Stimulated activated CD8-positive, alpha-beta memory T cell treated with anti-CD3 and anti-CD28 coated beads, Interleukin-7, amount 100 ng/mL, for 24 hours (primary cell): ENCODE measurements at places on chromosomes 3 and 15.

GRCh38 chr3:142888481-142889211 lies at the start of gene PCOLCE2:
Gene PCOLCE2, minus strand, starts transcription at chr3:142889083. Its CDS starts 187 bp downstream, at chr3:142888896.
- DNase-seq = no peak

GRCh38 chr3:177058648-177059047 lies 138.6 kb downstream of the TBL1XR1 start:
- DNase-seq = no peak

GRCh38 chr3:155619118-155619915 lies 125.6 kb downstream of the PLCH1 start:
- DNase-seq = no peak

DNA sequence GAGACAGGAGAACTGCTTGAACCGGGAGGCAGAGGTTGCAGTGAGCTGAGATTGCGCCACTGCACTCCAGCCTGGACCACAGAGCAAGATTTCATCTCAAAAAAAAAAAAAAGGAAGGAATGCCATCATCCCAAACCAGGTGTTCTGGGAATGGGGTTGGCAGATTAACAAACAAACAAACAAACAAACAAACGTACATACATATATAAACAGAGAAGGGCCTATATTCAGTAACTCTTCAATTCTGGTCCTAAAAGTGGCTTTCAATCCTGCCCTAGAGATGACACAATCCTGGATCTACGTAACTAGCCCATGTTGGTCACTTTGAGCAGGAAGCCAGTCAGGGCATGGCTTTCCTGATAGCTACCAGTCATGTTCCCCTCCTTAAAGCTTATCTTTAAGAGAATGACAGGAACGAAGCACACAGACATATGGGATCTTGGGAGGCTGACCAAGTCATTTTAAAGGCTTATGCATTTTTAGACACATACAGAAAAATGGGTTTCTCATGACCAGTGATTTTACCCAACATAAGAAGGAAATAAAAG lies 29.9 kb upstream of the RAB11A start:
- DNase-seq = no peak

DNA sequence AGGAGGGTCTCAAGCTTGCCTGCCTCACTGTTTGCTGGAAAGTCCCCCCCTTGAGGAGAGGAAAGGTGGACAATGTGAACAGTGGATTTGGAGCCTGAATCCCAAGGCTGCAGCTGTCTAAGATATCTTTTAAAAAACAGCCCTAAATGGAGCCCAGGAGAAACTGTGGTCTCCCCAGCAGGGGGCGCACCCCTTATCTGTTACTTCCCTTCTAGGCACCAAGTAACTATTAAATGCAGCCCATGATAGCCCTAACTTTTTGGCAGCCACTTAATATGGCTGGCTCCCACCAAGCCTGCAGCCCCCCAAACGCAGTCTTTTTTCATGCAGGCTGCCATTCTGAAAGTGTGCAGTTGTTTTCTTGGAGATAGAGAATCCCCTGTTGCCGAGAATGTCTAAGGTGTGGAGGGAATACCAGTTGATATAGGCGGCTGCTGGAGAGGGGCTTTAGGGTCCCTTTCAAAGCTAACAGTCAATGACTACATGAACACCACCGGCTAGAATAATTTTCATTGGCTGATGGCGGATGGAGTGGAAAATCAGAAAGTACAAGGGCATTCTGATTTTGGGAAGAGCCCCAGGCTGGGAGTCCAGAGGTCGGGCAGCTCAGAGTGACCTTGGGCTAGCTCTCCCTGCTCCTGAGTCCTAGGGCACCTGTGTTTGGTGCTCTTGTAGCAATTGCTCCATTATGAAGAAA lies 1.3 kb downstream of the RHCG start:
- DNase-seq = no peak

DNA sequence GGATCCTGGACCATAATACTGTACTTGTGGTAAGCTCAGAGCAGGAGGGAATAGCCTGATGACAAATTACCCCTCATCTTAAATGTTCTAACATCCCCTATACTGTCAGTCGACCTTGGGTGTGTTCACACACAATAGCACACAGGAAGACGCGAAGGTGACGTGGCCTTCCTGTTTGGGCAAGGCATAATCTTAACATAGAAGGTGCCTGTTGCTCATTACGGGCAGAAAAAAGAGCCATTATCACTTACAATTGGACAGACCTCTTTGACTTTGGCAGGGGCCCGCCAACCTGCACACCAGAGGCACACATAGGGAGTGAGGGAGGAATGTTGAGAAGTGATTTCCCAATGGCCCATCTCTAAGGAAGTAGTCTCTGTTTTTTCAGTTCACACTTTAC lies 144.2 kb downstream of the ANO10 start:
- peak; percentile 7 for DNase-seq

DNA sequence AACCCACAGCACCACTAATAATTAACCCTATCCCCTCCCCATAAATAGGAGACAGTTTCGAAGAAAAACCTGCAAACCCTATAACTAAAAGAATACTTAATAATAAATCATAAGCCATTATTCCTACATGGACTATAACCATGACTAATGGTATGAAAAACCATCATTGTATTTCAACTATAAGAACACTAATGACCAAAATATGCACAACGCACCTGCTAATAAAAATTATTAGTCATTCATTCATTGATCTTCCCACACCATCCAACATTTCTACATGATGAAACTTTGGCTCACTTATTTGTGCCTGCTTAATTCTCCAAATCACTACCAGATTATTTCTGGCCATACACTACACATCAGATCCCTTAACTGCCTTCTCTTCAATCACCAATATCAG lies 16.6 kb downstream of the AQP9 start:
- DNase-seq = no peak

GRCh38 chr3:3802046-3802445 lies 2.8 kb downstream of the LRRN1 start:
- no peak for DNase-seq

DNA sequence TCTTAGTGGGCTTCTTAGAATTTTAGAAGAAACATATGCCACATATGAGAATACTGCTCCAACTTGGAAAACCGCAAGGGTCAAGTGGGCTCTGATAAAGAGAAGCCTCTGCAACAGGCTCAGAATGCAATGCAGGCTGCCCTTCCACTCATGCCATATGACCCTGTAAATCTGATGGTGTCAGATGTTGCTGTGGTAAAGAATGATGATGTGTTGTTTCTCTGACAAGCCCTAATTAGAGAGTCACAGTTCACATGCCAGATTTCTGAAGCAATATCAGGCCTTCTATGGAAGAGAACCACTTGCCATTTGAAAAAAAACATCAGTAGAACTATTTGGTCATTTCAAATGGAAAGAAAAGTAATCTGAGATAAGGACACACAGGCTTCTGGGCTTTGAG lies 749.6 kb downstream of the AGBL1 start:
- no peak for DNase-seq

DNA sequence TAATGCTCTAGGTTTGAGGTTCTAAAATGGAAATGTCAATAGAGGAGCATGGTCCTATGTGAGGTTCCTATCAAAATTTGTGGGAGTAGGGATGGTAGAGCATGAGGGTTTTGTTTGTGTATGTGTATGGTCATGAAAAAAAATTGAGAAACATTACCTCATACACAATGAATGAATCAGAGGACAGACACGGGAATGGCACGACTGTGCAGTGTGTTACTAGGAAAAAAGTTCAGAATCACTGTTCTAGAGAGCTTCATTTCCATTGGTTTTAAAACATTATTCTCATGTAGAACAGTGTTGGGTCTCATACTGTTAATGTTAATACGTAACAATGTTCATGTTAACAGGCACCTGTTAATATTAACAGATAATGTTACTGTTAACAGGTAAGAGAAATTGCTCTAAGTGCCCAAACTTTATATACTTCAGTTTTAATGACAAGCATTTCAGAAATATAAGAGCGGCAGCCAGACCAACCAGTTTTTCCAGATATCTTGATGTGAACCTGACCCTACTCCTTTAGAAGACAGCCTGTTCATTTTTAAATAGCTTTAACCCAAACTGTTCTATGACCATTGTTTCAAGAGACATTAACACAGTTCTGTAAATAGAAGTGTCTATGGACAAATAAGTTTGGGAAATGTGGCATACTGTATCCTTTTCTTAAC lies 48.0 kb downstream of the SLC15A2 start:
- DNase-seq = no peak

DNA sequence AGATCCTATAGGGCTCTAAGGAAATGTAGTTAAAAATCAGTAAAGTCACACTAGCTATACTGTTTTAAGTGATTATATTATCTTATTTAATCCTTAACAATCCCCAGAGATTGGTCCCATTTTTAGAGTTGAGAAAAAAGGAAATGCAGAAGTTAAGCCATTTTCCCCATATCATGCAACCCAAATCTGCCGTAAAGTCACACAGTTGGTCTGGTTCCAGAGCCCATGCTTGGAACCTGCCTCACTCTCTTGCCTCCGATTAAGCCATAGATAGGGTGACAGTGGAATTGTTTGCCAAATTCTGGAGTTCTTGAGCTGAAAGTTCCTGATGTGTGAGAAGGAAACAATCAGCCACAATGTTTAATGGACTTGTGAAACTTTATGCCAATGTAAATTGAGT lies 2.3 kb upstream of the P2RY13 start:
- no peak for DNase-seq

- DNase-seq = no peak
Measured at GRCh38 chr15:41333026-41333562, 413 bp downstream of the NUSAP1 start.

- no peak for DNase-seq
Measured at GRCh38 chr15:61871926-61872522, 188.2 kb downstream of the VPS13C start.

DNA sequence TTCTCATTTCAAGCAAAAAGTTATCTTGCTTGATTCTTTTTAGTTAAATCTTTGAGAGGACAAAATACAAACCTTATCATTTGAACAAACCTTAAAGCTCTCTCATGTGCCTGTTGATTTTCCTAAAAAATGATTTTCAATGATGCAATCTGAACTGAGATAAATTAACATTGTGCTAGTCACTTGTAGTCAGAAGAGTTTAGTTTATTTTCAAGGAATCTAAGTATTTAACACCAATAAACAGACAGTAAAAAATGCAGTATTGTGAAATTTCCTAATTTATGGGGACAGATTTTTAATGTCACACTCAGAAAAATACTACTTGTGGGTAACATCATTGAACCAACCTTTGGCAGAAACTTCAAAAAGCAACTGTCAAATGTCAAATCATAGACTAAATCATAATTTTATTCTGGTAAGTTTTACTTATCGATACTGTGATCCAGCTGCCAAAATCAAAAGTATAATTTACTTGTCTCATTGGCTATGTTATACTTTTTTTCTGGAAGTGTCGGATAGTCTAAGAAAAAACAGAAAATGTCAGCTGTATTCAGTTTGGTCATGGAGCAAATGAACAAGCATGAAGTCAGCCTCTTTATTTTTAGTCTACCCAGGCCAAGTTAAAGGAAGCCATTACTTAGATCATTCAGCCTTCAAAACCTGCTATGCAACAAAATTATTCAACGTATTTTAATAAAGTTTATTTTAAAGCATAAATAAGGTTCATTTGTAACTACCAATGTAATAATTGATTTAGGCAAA lies 52.4 kb upstream of the FNDC3B start:
- no peak for DNase-seq

GRCh38 chr3:74562558-74563269 lies 51.7 kb downstream of the CNTN3 start:
- DNase-seq = no peak

- no peak for DNase-seq
Measured at GRCh38 chr3:36557708-36558421, 177.6 kb downstream of the STAC start.

GRCh38 chr15:25742776-25743547 lies 120.2 kb downstream of the ATP10A start:
- no peak for DNase-seq

GRCh38 chr15:85785887-85786780 lies 8.6 kb downstream of the KLHL25 start:
- no peak for DNase-seq

GRCh38 chr15:81411051-81411450 lies 37.0 kb upstream of the TMC3 start:
- no peak for DNase-seq

DNA sequence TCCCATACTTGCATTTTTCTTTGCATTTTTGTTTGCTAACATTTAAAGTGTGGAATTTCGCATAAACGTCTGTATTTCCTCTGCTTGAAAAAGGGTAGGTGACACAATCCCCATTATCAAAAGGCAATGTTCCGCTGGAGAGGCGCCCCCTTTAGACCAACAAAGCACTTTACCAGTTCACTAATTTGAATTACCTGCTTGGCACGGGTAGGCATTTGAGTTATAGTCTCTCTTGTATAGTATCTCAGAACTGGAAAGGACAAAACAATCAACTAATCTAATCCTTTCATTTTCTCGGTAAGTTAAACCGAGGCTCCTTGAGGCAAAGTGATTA lies 775 bp upstream of the CCDC39 start:
- no peak for DNase-seq

DNA sequence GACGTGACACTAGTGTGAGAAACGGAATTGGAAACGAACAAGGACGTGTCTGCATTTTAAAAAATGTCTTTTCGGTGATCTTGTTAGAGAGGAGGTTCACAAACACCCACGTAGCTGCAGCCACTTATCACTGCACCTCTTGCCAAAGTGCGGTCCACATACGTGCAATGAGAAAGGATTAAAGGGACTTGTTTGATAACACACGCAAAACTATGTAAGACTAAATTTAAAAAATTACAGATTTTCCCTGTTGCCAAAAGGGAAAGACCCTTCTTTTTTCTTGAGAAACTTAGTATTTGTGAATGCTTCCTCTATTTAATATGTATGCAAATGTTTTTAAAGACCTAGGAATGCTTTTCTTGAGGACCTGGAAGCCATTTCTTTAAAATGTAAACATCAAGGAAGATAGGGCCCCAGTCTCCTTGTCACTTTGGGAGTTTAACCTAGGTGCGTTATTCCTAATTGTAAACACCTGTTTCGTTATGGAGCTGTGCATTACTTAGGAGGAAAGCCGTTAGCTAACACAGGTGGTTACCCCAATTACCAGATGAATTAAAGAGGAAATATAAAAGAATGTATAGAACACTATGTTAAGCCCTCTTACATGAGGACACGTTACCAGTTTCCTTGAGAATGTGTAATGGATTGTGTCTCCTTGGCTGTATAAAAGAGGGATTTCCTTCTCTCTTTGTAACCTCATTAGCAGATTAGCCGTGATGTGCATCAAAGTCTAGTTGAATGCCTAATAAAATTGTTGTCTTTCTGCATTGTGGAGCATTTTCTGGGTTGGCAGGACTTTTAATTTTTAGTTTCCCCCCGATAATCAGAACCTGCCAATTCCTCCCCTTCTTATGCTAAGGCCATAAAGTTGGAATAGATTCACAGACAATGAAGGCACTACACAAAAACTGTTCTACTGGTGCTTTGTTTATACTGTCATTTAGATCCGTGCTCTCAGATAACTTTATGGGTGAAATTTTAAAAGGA lies 1.0 kb downstream of the LEKR1 start:
- no peak for DNase-seq

- DNase-seq = no peak
Measured at GRCh38 chr3:19815805-19816204, 118.2 kb downstream of the EFHB start.

GRCh38 chr15:68206711-68207151 lies 1.6 kb upstream of the CALML4 start:
- DNase-seq = no peak

DNA sequence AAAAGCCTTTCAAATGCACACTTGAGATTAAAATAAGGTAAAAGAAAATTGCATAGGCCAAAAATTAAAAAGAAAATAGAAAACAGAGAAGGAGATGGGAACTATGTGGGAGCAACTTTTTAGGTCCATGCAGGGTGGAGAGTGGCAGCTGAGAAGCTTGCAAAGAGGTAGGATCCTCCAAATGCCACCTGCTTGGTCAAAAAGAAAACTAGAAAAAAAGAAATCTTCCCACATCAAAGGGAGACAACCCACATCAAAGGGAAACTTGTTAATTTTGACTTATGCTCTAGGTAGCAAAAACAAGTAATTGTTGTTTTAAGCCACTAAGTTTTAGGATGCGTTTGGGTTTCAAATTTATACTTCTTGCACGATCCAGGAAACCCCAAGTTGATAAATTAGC lies 342.9 kb downstream of the IL20RB start:
- no peak for DNase-seq
